Left renal cortex interstitium (tissue), 4 donors: ENCODE measurements at places on chromosomes 13 and 19. TPM values are rescaled to one million over a fixed set of nuclear protein-coding genes. Genes with fewer than 3 reads are reported as not detected.

DNA sequence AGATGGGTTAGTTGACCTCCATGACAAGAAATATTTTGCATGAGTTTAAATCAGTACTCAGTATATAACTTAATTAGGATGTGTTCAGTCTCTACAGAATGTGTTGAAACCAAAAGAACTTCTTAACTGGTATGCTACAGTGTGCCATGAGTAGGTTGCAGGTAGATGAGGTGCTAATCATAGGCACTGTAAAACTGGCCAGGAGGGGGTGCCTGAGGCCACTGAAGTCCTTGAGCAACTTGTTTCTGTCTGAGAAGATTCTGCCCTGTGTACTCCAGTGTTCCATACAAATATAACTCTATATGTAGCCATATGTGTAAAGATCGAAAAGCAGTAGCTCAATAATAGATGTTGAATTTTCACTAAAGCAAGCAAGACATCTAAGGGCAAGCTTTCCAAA, 549.2 kb upstream of the KLF12 start:
- no peak for DNase-seq

DNA sequence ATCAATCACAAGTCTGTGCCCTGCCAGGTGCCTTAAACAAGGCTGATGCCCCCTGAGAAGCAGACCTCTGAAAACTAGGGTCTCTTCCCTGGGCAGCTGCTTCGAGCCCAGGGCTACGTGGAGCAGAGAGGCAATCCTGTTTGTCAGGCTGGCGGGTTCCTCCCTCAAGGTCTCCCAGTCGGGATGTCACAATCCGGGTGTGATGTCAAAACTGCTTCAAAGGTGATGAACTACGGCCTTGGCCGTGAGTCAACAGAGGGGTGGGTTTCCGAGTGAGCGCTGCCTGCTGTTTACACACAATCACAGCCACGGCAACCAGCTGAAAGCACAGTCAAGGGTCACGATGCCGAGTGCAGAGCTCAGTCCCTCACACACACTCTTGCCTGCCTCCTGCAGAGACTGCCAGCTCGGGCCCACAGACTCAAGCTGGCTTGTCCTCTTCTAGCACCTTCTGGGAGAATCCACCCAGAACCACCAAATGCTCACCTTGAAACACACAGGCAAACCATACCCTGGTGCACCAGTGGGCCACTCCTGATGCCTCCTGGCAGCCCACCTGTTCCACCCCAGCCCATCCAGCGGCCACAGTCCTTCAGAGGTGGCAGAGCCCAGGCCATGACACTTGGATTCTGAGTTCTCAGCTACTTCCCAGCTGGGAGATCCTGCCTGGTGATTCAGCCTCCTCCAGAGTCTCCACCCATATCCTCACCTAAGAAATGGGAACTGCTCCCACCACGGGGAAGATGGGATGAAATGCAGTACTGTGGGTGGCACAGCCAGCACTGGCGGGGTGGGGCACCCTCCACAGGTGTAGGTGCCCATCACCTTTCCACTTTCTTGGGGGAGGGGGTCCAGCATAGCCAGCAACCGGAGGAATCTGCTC, 6.8 kb downstream of the ELL start:
- no peak for DNase-seq

DNA sequence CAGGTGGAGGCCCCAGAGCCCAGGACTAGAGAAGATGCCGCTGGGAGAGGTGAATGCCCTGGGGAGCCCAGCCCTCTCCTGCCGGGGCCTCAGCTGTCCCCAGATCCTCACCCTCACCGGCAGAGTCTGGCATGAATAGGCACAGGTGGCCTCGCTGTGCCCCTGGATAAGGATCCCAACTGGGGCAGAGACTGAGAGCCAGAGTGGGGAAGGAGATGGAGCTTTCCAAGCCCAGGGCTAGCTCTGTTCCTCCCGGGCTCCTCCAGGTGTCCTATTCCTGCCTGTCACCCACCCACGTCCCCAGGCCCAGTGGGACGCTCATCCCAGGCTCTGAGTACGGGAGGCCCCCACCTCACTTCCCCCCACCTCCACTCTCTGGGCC, 16.5 kb downstream of the PRR36 start:
- DNase-seq, result no peak

GRCh38 chr13:25840931-25841330, 210.9 kb downstream of the SHISA2 start:
- DNase-seq, result no peak

DNA sequence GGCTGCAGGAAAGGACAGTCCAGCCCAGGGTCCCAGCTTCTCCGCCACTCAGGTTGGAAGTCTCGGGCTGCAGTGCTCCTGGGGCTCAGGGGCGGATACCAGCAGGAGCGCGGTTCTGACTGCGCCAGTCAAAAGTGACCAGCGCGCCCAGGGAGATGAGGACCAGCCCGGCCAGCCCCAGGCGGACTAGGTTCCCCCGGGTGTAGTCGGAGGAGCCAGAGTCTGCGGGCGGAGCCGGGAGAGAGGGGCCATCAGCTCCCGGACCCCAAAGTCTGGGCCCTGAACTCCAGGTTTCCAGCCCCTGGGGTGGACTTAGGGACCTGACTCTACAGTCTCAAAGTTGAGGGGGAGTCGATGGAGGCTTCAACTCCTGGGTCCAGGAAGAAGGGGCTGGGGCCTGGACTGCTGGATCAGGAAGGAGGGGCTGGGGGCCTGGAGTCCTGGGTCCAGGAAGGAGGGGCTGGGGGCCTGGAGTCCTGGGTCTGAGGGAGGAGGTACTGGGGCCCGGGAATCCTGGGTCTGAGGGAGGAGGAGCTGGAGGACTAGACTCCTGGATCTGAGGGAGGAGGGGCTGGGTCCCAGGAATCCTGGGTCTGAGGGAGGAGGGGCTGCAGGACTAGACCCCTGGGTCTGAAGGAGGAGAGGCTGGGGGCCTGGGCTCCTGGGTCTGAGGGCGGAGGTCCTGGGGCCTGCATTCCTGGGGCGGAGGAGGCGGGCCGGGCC, 5.3 kb downstream of the OSCAR start:
- no peak for DNase-seq

- no peak for DNase-seq
These were observed 3.7 kb upstream of the IRS2 start for GRCh38 chr13:109790086-109790485.

- no peak for DNase-seq
These were observed 161.5 kb downstream of the MZT1 start for GRCh38 chr13:72565893-72566292.

DNA sequence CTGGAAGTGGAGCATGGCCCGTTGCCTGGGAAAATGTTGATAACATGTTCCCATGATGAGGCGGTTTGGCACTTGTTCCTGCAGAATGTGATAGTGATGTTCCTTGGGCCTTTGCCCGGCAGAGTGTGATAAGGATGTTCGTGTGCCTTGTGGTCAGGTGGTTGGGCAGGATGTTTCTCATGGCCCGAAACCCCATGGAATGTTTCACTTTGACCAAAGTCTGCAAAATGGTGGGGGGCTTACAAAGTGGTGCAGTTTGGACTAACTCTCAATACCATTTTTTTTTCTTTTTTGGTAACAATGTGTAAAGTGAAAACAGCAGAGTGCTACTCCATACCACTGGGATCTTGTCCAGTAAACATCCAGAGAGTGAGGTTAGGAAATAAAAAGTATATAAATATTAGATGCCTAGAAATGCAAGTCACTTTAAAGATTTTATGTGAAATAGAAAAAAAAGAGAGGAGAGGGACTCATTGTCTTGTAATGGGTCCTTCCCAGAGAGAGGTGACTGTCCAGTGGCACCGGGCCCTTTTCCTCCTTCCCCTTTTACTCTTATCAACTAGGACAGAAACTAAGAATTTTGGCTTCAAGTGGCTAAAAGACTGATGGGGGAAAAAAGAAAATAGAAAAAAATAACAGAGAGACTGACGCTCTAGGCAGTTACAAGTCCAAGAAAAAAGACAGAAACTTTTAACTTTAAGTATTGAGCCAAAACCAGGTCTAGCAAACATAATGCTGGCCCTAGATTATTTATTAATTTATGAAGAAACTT, 5.7 kb downstream of the FPR3 start:
- no peak for DNase-seq

GRCh38 chr13:67437244-67437643, 207.1 kb upstream of the PCDH9 start:
- DNase-seq, result peak; percentile 10

- DNase-seq, result no peak
These were observed 59.4 kb upstream of the SPRY2 start for GRCh38 chr13:80400164-80400864.

GRCh38 chr19:852136-853013, at the start of gene ELANE:
ELANE (plus strand) TSS chr19:852303; CDS start chr19:852329, 26 bp downstream.
- DNase-seq, result no peak

GRCh38 chr13:40764587-40765403, 6.2 kb downstream of the MRPS31 start:
- no peak for DNase-seq

DNA sequence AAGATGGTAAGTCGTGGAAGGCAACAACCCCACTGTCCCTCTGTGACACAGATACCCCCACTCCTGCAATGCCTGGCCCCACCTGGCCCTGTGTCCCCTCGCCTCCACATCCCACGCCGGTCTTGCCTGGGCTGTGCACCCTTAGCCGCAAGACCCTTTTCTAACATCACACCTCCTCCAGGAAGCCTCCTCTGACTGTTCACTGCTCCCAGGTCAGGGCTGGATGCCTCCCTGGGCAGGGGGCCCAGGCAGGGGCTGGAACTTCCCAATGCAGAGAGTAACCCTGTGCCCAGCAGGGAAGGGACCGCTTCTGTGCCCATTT, 1.3 kb downstream of the FBN3 start:
- DNase-seq, result no peak

GRCh38 chr13:113997845-113998751, 24.2 kb upstream of the C13orf46 start:
- no peak for DNase-seq

- no peak for DNase-seq
These were observed 2.9 kb upstream of the RFC3 start for GRCh38 chr13:33815011-33815550.

DNA sequence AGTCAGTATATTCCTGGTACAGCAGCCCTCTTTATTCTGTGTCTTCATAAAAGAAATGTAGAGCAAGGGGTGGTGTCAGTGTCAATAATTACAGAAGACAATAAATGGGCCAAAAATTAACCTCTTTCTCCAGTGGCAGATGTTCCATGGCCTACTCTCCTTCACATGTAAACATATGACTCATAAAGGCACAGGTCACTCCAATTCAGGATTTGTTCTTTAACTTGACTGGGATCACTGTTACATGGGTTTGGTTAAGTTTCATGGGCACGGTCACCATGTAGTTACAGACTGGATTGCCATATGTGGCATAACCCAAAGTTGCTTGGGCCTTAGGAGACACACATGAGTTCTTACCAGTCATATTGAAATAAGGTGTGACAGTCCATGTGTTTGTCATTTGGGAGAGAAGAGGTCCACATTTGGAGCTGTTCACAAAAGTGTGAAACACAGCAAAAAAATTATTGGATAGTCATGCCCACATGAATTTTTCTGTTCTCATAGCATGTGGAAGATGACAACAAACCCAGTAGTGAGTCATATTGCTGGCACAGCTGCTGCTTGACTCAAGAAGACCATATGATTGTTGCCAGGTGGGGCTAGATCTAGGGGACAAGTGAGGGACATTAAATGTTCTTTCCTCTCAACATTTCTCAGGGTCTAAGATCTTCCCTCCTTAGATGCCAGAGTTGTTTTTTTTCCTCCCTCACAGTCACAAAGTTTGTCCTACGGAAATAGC, 68.1 kb upstream of the HTR2A start:
- no peak for DNase-seq

- DNase-seq, result peak; percentile 6
These were observed 12.1 kb upstream of the LGALS13 start for GRCh38 chr19:39590265-39590664.

- no peak for DNase-seq
These were observed 6.6 kb downstream of the PEPD start for GRCh38 chr19:33514885-33515551.

KLK15 gene
- polyA plus RNA-seq, result not detected

TSHZ3 gene
- 12.9 TPM for polyA plus RNA-seq

RGL3 gene
- polyA plus RNA-seq, result 47.9 TPM

NOP53 gene
- 388 TPM for polyA plus RNA-seq

NOTCH3 gene
- polyA plus RNA-seq, result 127 TPM

SERPINE3 gene
- polyA plus RNA-seq, result 0.10 TPM

TIMM13 gene
- 64.7 TPM for polyA plus RNA-seq
